ENCODE measurements at places on chromosomes 6 and 20. TPM values are rescaled to one million over a fixed set of nuclear protein-coding genes. Genes with fewer than 3 reads are reported as not detected.
A peak's percentile ranks its signal among the peaks of the same experiment; 100 is the strongest.

DNA sequence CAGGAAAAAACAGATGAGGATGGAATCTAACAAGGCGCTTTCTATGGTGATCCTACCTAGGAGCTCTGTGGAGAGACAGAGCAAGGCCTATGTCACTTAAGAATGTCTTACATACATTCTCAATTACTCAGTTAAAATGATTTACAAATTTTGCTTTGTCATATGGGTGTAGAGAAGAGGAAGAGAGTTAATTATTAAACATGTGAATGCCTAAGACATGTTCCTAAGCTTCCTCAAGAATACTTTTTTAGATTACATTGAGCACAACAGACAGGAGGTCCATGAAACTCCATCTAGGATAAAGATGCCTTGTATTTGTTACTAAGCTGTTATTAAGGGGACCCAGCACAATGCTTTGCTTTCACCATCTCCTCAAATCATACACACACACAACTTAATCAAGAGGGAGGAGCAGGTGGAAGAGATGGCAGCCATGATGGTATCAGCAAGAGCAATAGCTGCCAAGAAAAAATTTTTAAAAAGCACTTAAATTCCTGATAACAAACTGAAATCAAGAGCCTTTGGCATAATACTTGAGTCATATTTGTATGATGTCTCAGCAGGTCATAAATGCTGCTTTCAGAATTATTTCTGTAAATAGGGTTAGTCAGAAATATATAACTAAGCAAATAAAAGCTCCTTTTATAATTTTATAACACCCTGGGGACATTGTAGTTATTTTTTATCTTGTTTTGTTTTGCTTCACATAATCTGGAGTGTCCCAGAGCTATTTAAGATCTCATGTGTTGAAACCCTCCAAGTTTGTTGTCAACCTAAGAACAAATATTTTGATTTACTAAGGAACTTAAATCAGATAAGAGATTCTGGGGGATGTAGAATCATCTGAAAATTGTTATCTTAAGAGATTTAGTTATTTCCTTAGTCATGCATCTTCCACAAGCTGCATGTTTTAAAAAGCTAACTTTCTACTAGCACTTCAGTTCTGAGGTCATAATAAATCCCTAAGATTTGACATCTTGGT is 70.0 kb upstream of the CD2AP start:
- DNase-seq: peak; percentile 98

GRCh38 chr6:130882370-130882769 is 55.2 kb downstream of the SMLR1 start:
- no peak for DNase-seq

DNA sequence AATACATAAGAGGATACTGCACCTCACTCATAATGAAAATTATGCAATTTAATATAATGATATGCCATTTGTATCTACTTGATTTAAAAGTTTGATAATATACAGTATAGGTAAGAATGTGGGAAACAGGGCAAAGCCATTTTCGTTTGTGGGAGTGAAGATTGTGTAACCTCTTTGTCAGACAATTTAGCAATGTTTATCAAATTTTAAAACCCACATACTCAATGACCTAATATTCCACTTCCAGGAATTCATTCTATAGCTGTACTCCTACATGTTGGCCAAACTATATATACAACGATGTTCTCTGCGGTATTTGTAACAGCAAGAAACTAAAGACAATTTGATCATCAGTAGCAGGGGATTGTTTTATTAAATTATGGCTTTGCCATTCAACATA is 17.8 kb upstream of the FKBP5 start:
- DNase-seq: no peak

DNA sequence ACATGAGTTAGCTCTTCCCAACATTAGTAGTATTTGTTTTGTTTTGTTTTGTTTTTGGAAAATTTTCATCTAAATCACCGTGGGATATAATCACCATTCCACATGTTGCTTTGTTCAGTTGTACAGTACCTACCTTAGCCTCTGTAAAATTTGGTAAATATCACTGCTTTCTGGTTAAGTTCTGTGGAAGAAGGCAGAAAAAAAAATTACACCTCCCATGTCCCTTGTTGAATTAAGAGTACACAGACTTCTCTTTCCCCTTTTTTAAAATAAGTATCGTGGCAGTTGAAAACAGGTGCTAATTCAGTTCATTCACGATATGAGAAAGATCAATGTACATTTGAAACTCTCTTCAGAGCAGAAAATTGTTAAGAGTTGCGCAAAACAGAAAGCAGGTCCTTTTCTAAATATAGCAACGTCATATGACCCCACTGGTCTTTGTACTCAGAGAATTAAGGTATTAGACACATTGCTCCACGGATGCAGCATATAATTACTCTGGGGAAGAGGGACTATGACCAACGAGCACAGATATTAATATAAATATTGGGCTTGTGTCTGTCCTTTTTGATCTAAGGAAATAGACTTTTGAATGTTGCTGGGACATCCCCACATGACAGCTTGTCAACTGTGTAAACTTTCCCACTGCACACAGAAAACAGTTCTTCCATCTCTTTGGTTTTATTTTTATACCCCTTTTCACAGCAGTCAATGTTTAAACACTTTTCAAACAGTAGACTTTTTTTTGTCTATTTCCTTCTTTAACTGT is 58.6 kb upstream of the ZNF217 start:
- peak; percentile 48 for DNase-seq

GRCh38 chr6:163243083-163243482 is 171.4 kb upstream of the QKI start:
- no peak for DNase-seq

TRIM40 gene
- not detected for total RNA-seq

AIG1 gene
- total RNA-seq: 46.6 TPM

SYCP2L gene
- 12.6 TPM for total RNA-seq

WFDC2 gene
- 159 TPM for total RNA-seq

DNA sequence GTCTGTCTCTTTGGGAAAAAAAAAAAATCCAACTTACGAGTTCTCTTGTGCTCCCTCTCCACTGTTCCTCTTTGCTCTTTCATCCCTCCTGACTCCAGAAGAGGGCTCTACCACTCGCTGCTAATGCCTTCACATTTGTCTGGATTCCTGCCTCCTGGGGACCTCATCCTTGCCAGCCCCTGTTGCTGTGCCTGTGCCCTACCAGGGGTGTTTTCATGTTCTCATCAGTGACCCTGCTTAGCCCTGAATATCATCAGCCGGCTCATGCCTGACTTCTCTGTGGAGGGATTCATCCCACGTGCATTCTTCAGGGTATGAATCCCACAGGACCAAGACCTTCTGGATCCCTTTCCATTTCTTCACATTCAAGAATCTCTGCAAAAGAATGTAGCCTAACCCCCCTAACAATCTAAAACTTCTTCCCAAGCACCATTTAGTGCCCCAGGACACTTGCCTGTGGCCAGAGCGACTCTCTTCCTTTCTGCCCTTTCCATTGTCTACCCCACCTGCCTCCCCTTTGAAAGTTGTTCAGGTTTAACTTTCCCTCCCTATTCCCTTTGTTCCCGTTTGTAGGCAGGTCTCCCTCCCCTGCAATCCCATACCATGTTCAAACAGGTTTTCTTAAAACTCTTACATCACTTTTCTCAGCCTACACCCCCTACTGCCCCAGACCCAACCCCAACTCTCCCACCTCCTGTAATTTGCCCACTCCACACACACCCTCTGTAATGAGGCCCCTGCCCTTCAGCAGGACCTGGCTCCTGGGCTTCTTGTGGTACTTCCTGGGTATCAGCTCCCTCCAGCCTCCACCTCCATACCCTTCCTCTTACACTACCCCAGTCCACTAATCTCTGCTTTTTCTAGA is 50.2 kb downstream of the RREB1 start:
- DNase-seq: no peak

- peak; percentile 2 for DNase-seq
Observed at GRCh38 chr20:12207875-12208274, 290.2 kb downstream of the BTBD3 start.

SAMD10 gene
- 14.4 TPM for total RNA-seq

GRCh38 chr6:12024699-12025434 is 12.8 kb downstream of the HIVEP1 start:
- DNase-seq: no peak

DNA sequence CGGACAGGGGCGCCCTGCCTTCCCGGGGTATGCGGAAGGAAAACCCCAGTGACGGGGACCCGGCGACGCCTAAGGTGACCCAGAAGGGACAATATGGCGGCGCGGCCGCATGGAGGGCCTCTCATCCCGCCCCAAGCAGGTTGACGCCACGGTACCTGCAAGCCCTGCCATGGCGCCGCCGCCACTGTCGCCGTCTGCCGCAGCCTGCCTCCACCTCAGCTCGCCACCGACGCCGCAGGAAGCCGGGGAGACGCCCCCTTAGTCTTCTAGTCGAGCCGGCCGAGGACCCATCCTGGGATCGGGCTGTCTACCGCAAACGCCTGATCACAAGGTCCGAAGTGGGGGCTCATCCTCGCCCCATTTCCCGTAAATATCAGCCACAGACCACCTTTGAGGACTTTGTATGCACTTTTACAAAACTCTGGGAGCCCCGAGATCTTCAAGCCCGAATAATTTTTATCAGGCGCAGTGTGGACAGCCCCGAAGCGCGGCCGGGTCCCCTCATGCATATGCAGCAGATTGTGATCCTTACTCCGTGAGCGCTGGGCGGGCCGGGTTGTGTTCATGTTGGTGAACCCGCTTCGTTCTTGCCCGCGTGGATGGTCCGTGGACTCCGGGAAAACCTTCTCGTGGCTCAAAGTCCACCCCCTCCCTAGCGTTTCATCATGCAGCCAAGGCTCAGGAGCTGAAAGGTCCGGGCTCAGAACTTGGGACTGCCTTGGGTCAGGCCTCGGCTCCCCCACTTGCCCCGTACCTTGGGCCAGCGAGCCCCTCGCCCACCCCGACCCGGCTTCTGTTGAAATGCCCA is at the start of gene BLCAP:
BLCAP (minus strand) TSS at position 239 of the 808 bp plus-strand sequence. CDS start 8,702 bp downstream, outside the sequence.
- peak; percentile 70 for DNase-seq

- DNase-seq: no peak
Observed at GRCh38 chr6:130189531-130190397, 33.0 kb downstream of the SAMD3 start.

DNA sequence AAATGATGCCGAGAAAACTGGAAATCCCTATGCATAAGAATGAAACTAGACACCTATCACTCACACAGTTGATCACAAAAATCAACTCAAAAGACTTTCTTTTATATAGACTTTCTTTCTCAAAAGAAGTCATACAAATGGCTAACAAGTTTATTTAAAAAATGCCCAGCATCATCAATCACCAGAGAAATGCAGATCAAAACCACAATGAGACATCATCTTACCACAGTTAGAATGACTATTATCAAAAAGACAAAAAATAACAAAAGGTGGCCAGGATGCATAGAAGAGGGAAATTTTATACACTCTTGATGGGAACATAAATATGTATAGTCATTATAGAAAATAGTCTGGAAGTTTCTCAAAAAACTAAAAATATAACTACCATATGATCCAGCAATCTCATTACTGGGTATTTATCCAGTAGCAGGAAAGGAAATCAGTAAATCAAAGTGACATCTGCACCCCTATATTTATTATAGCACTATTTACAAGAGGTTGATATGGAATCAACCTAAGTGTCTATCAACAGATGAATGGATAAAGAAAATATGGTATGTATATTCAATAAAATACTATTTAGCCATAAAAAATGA is 3.4 kb upstream of the RNF217 start:
- no peak for DNase-seq

- DNase-seq: no peak
Observed at GRCh38 chr20:37723668-37724067, 29.8 kb downstream of the CTNNBL1 start.

DNA sequence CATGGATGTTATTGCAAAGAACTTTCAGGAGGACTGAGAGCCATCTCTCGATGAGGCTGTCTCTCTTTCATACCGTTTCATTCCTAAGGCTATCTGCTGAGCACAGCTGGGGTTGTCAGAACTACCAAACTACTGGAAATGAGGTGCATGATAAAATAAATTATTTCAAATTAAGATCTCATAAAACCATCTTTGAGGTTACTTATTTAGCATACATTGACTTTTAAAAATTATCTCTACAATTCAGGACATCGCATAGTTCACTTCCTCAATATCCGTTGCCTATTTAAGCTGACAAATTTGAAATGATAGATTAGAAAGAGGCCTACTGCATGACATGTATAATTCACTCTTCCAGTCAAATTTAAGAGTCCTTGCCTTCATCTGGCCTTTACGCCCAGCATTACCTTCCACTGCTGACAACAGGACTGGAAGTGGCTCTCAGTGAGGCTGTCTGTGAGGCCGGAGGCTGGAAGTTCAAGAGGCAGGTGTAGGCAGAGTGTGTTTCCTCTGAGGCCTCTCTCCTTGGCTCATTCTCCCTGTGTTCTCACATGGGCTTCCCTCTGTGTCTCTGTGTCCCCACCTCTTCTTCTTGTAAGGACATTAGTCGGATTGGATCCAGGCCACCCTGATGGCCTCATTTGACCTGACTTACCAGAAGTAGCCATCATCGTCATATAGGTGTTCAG is 12.8 kb upstream of the DUSP22 start:
- no peak for DNase-seq

ASF1A gene
- total RNA-seq: 39.5 TPM

HRH3 gene
- total RNA-seq: not detected

DNA sequence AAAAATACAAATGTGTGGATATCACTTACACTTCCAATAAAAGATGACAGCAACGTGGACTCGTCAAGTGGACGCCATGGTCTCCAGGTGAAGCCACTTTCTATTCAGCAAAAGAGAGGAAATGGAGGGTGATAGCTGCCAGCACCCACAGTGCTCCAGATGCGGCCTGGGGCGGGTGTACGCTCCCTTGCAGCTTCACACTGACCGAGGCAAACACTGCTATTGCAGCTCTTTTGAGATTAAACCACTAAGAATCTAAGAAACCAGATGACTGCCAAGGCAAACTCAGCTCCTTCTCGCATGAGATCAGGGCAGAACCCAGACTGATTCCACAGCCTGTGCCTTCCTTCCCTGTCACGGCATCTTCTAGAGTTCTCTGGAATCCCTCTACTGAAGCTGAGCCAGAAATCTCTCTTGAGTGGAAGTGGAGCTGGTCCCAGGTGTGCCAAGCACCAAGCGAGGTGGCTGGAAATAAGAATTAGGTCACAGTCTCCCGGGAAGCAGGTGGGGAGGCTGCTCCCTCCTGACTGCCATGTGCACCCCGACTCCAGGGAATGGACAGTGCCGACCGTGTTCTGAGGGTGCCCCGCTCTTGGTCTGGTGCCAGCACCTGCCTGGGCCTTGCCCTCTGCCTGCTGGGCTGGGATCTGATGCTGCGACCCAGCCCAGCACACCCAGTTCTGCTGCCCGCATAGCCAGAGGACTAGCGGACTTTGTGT is 90.1 kb upstream of the AFDN start:
- DNase-seq: no peak

KAT14 gene
- 30.6 TPM for total RNA-seq

GRCh38 chr20:48747840-48748414 is 79.9 kb downstream of the PREX1 start:
- DNase-seq: no peak

Measured in PC-9 (cell line).